PC-3 (cell line): ENCODE measurements at places on chromosomes 3 and 15.

GRCh38 chr3:82129221-82129801 lies 367.9 kb upstream of the GBE1 start:
- no peak overlapping the region for H3K27ac ChIP-seq
- DNase-seq: no peak
- no peak overlapping the region for H3K4me3 ChIP-seq

- H3K36me3 ChIP-seq: no peaks in the 10 kb centered on the region
- H3K27me3 ChIP-seq: no peaks in the 10 kb centered on the region
- H3K4me3 ChIP-seq: no peak overlapping the region
These were observed 8.8 kb downstream of the LRIG1 start for GRCh38 chr3:66492071-66492470.

- H3K27me3 ChIP-seq: peaks cover 10% of the 10 kb centered on the region
- no peaks in the 10 kb centered on the region for H3K4me1 ChIP-seq
- no peaks in the 10 kb centered on the region for H3K36me3 ChIP-seq
- no peak for DNase-seq
- no peak overlapping the region for H3K4me3 ChIP-seq
These were observed 93.6 kb upstream of the ARL6 start for GRCh38 chr3:97670952-97671351.

- H3K27ac ChIP-seq: peak overlapping the region; percentile 97
- H3K27me3 ChIP-seq: no peaks in the 10 kb centered on the region
- DNase-seq: peak; percentile 26
- no peaks in the 10 kb centered on the region for H3K36me3 ChIP-seq
- H3K4me1 ChIP-seq: peaks cover 51% of the 10 kb centered on the region
- peak overlapping the region; percentile 94 for H3K4me3 ChIP-seq
These were observed 518 bp downstream of the OXSR1 start for GRCh38 chr3:38165722-38166387.

DNA sequence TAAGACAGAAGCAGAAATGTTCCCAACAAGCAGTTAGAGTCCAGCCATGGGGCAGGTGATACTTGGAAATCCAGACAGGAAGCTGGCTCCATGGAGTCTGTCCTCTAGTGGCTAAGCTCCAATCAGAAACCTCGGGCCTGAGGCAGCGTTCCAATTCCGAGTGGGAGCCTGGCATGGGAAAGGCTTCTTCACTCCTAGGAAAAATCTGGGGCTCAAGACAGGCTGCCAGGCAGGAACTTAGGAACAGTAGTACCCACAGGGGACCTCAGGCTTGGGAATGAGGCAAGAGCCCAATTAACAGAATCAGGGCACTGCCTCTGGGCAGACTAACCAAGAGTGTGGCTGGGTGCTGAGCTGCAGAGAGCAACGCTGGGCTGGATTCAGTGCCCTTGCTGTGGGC lies 6.2 kb upstream of the ATP13A4 start:
- no peak overlapping the region for H3K27ac ChIP-seq
- no peak for DNase-seq
- H3K4me3 ChIP-seq: no peak overlapping the region

- H3K27me3 ChIP-seq: no peaks in the 10 kb centered on the region
- no peak for DNase-seq
- no peaks in the 10 kb centered on the region for H3K4me1 ChIP-seq
- no peak overlapping the region for H3K27ac ChIP-seq
- no peaks in the 10 kb centered on the region for H3K36me3 ChIP-seq
These were observed 353.9 kb upstream of the KCNMB2 start for GRCh38 chr3:178182337-178182779.

- H3K4me1 ChIP-seq: peaks cover 12% of the 10 kb centered on the region
- DNase-seq: no peak
- H3K27ac ChIP-seq: no peak overlapping the region
- H3K36me3 ChIP-seq: no peaks in the 10 kb centered on the region
- no peaks in the 10 kb centered on the region for H3K27me3 ChIP-seq
These were observed 85.5 kb downstream of the CCNL1 start for GRCh38 chr3:157074490-157074889.

DNA sequence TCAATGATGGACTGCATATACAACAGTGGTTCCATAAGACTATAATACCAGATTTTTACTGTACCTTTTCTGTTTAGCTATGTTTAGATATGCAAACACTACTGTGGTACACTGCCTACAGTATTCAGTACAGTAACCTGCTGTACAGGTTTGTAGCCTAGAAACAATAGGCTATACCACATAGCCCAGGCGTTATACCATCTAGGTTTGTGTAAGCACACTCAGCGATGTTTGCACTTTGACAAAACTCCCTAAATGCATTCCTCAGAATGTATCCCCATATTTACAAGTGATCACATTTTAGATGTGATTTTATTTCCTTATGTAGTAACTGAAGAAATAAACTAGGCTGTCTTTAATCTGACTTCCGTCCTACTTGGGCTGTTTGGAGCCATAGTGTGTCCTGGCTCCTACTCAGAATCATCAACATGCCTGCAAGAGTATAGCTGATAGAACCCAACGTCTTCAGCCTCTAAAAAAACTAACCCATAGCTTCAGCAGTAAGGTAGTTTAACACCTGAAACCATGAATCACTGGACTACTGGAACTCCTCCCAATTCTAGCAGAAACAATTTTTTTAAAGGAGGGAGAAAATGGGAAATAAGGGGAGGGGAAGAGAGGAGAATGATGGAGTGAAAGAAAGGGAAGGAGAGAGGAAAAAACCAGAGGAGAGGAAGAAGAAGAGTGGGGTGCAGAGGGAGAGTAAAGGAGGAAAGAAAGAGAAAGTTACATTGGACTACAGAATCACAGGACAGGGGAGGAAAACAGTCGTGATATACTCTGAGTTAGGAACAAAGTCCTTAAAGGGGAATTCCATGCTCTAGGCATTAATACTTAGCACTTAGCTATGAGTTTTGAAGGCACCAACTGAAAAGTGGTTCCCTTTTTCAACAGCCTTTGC lies 67.7 kb upstream of the PLXND1 start:
- H3K4me3 ChIP-seq: no peak overlapping the region
- DNase-seq: peak; percentile 53
- H3K36me3 ChIP-seq: peaks cover 2% of the 10 kb centered on the region; the same call in 1 of the 2 replicates
- H3K27ac ChIP-seq: peak overlapping the region; percentile 54

GRCh38 chr3:77256584-77257503 lies 216.9 kb downstream of the ROBO2 start:
- H3K27ac ChIP-seq: no peak overlapping the region
- no peaks in the 10 kb centered on the region for H3K4me1 ChIP-seq
- peaks cover 57% of the 10 kb centered on the region for H3K27me3 ChIP-seq
- H3K4me3 ChIP-seq: no peak overlapping the region

DNA sequence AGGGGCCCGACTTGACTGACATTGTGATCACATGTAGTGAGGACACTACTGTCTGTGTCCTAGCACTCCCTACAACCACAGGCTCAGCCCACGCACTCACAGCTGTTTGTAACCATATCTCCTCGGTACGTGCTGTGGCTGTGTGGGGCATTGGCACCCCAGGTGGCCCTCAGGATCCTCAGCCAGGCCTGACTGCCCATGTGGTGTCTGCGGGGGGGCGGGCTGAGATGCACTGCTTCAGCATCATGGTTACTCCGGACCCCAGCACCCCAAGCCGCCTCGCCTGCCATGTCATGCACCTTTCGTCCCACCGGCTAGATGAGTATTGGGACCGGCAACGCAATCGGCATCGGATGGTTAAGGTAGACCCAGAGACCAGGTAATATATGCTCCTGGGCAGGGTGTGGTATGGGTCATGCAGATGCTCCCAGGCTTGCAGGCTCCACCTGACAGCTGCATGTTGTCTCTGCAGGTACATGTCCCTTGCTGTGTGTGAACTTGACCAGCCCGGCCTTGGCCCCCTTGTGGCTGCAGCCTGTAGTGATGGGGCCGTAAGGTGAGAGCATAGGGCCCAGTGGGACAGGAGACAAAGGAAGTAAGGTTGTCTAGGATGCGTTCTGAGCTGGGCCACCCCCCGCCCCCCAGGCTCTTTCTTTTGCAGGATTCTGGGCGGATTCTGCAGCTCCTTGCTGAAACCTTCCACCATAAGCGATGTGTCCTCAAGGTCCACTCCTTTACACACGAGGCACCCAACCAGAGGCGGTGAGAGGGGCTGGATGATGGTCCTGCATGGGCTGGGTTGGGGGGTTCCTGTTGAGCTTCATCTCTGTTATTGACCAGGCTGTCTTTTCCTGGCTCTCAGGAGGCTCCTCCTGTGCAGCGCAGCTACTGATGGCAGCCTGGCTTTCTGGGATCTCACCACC lies 4.4 kb downstream of the DALRD3 start:
- no peak overlapping the region for H3K27ac ChIP-seq
- no peak overlapping the region for H3K4me3 ChIP-seq
- H3K4me1 ChIP-seq: peaks cover 11% of the 10 kb centered on the region; the same call in 1 of the 2 replicates
- H3K27me3 ChIP-seq: no peaks in the 10 kb centered on the region
- DNase-seq: peak; percentile 69
- H3K36me3 ChIP-seq: peaks cover 34% of the 10 kb centered on the region

- no peak overlapping the region for H3K4me3 ChIP-seq
- H3K36me3 ChIP-seq: no peaks in the 10 kb centered on the region
These were observed 194.1 kb upstream of the KBTBD8 start for GRCh38 chr3:66803721-66804695.

DNA sequence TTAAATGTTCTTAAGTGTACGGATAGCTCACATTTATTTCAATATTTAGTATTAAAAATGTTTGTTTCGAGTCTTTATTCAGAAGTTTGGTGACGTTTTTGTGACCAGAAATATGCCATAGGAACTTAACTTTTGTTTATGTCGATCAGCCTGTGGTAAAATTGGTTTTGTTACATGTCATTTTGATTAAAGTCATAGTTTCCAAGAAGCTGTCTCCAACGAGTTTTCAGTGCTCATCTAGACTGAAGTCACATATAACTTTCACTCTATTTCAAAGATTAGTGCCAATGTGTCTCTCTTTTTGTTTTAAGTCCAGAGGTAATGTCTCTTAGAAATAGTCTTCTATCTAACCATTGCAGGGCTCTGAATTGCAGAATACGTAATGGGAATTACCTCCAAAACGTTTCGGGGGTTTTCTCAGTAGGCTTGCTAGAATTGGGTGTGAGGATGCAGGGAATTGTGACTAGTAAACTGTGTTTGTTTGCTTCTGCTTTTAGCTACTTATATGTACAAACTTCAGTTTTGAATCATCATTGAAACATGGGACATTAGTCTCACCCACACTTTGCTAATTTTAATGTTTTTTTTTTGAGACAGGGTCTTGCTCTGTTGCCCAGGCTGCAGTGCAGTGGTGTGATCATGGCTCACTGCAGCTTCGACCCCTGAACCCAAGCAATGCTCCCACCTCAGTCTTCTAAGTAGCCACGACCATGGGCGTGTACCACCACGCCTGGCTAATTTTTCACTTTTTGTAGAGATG lies 3.0 kb downstream of the BUB1B start:
- no peak overlapping the region for H3K27ac ChIP-seq
- peak overlapping the region; percentile 83 for H3K4me3 ChIP-seq
- H3K4me1 ChIP-seq: peaks cover 24% of the 10 kb centered on the region
